ENCODE measurements at places on chromosomes 16 and 17.
A peak's percentile ranks its signal among the peaks of the same experiment; 100 is the strongest.

DNA sequence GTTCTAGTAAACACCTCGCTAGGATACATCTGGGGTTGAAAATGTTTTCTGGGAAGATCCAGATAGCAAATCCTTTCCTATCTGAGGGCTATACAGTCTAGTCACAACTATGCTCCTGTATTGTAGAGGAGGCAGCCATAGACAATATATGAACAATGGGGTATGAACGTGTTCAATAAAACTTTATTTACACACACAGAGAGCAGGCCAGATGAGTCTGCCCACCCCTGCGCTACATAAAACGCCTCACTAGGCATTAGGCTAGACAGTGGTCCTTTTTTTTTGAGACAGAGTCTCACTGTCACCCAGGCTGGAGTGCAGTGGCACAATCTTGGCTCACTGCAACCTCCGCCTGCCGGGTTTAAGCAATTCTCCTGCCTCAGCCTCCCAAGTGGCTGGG lies 11.1 kb downstream of the USP36 start:
- DNase-seq: no peak

- no peak for DNase-seq
Observed at GRCh38 chr17:32625971-32626370, 139.2 kb downstream of the CDK5R1 start.

- no peak for DNase-seq
Observed at GRCh38 chr16:75017670-75018525, 19.1 kb downstream of the ZNRF1 start.

- no peak for DNase-seq
Observed at GRCh38 chr16:31022544-31023251, 10.7 kb upstream of the STX4 start.

DNA sequence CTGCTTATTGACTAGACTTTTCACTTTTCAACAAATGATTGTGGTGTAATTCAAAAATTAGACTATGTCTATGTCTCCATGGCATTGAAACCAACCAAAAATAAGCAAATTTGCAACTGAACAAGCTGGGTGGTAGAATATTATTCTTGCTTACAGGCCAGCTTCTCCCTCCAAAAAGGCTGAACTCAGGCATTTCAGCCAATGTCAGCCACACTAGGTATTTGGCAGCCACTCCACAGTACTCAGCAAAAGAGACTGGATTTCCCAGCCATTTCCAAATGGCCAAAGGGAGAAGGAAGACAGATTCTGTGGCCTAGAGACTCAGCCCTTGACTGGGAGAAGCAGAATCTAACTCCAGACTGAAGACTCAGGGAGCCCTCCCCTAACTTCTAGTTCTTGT lies 121.8 kb upstream of the IRX5 start:
- no peak for DNase-seq

GRCh38 chr16:57643147-57643874 lies 14.9 kb downstream of the ADGRG1 start:
- no peak for DNase-seq

GRCh38 chr17:65553646-65554552 lies 7.5 kb downstream of the AXIN2 start:
- peak; percentile 51 for DNase-seq

DNA sequence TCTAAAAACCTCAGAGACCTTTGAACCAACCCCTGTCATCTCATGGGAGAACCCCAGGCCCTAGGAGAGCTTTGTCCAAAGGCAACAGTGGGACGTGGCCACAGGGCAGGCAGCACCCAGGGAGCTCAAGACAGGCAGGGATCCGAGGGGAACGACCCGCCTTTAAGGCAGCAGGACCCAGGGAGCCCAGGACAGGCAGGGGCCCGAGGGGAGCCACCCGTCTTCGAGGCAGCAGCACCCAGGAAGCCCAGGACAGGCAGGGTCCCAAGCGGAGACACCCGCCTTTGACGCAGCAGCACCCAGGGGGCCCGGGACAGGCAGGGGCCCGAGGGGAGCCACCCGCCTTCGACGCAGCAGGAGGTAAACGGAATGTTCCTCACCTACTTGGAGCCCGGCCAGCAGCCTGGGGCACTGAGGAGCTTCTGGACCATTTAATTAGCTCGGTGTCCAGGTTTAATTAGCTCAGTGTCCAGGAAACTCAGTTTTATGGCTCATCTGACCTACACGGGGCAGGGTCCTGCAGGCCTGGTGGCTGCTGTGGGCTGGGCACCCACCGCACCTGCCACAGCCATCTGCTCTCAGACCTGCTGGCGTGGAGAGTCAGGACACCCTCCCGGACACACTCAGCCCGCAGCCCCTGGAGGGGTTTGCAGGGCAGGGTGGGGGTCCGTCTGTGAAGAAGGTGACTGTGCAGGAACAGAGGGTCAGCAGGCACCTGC lies 24.4 kb downstream of the PIEZO1 start:
- no peak for DNase-seq

- DNase-seq: no peak
Observed at GRCh38 chr17:50817838-50818237, 17.5 kb upstream of the WFIKKN2 start.

- DNase-seq: no peak
Observed at GRCh38 chr17:48787828-48788227, 29.2 kb downstream of the TTLL6 start.

GRCh38 chr17:39191750-39192510 lies 5.5 kb downstream of the CACNB1 start:
- DNase-seq: no peak

DNA sequence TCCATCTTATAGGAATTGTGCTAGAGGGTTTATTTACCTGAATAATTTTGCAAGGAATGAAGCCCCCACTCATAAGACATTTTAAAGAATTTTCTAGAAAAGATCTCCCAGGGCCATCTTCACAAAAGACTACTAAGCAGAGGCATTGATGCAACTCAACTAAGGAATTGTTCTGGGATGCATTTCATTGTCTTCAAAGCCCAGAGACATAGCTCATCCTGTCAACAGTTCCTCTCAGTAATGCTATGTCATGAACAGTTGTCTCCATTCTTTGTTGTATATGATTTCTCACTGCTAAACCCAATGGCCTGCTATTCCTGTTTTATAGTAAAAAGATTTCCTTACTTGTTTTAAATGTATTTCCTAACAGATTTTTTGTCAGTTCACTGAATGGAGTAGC lies 136.8 kb upstream of the RBL2 start:
- DNase-seq: no peak

- no peak for DNase-seq
Observed at GRCh38 chr16:81752225-81752875, 26.7 kb upstream of the PLCG2 start.

GRCh38 chr17:47267354-47267828 lies 13.8 kb downstream of the ITGB3 start:
- peak; percentile 96 for DNase-seq

- peak; percentile 40 for DNase-seq
Observed at GRCh38 chr17:13140750-13141149, 122.9 kb upstream of the ELAC2 start.

DNA sequence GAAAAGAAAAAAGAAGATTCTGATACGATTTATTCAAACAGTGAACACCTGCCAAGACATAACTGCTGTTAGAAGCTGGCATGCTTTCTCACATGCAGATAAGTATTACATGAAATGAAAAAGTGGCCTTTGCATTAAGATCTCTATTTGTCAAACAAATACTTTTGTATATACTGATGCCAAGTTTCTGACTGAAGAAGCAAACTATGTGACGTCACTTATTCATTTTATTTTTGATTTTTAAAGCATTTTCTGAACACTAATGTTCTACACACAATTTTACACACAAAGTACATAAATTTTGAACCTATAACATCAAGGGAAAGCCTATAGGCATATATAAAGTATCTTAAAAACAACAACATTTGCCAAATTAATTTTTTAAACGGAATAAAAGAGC lies 153.8 kb downstream of the CEP112 start:
- no peak for DNase-seq

DNA sequence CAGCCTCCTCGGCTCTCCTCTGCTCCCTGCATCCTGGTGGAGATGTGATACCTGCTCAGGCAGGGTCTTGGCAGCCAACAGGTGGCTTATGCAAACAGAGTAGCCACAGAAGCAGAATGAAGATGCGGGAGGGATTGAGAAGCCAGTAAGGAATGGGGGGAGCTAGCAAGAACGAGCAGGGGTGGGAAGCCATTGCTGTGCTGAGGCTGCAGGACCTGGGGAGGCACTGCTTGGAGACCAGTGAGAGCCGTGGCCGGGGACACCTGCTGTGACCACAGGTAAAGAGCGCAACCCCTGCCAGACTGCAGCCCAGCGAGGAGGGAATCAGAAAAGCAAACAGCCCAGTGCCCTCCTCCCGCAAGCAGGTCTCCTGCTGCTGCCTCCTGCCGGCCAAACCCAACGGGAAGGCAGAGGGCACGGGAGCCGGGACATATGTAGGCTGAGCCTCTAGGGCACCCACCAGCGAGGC lies 14.7 kb downstream of the AIPL1 start:
- no peak for DNase-seq

- no peak for DNase-seq
Observed at GRCh38 chr17:15472891-15473290, 5.5 kb upstream of the CDRT4 start.
